ENCODE measurements at places on chromosomes 12 and 14.

DNA sequence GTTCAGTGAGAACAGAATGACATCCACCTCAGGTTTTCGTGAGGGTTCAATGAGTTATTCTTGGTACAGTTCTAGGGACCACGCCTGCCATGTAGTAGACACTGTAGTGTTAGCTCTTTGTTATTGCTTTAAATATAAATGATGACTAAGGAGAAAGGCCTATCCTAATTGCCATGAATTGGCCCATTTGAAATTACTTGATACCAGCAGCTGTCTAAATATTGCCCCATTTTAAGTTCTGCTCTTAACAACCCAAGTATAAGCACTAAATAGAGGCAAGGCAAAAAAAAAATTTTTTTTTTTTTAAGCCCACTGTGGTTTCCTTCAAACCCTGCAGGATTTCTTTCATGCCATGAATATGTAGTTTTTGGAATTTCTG lies 84.5 kb downstream of the BORCS5 start:
- no peak for DNase-seq

- no peak for DNase-seq
These were observed 108.2 kb upstream of the NAV3 start for GRCh38 chr12:77722536-77722935.

GRCh38 chr12:52233462-52234207 lies 592 bp downstream of the KRT7 start:
- DNase-seq: no peak

GRCh38 chr14:50822501-50823042 lies 8.4 kb downstream of the NIN start:
- DNase-seq: no peak

GRCh38 chr14:100593751-100594624 lies 6.8 kb upstream of the BEGAIN start:
- DNase-seq: no peak

- DNase-seq: no peak
These were observed 5.6 kb downstream of the RIC8B start for GRCh38 chr12:106780010-106780631.

DNA sequence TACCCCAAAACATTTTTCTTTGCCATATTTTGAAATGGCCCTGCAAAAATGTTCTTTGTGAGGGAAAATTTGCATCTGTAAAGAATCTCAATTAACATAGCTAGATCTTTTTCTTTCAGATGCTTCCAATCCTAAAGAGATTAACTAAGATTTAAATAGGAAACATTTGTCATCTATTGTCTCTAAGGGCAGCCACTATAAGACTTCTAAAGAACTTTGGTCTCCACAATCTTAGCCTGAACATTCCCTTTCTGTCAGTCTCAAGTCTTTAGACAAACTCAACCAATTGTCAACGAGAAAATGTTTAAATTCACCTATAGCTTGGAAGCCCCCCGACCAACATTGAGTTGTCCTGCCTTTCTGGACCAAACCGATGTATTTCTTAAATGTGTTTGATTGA lies 71.1 kb upstream of the RASSF8 start:
- no peak for DNase-seq

DNA sequence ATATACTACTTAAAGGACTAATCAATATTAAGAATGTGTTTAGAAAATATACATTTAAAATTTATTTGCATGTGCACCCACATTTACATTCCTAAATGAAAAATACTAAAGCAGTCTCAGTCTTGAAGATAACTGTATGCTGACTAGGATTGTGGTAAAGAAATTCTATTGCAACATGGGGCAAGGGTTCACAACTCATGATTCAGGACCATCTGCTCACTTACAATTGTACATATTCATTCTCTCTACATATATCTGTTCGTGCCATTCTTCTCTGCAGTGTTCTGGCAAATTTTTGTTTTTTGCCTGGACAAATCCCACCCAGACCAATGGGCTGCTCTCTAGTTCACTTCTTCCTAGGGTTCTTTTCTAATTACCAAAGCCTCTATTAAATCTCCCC lies 417.2 kb upstream of the NOVA1 start:
- DNase-seq: no peak

GRCh38 chr14:91484744-91485143 lies 25.4 kb downstream of the PPP4R3A start:
- no peak for DNase-seq

- DNase-seq: no peak
These were observed 183.0 kb upstream of the FOXN3 start for GRCh38 chr14:89600029-89600428.

DNA sequence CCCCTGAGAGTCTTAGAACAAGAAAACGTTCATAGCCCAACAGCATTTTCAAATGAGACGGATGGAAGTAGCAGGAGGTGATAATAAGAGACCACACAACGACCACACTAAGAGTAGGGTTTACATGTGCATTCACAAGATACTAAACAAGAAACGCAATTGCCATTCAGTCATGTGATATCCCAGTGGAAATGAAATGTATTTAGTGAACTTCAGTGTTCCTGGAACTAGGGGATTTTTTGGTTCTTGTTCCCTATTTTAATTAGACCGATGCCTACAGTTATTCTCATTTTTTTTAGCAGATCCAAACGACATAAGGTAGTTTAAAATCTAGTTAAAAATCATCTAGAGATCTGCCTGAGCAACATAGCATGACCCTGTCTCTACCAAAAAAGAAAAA lies 150.0 kb downstream of the GPR65 start:
- DNase-seq: no peak

GRCh38 chr12:68119250-68119649 lies 40.3 kb downstream of the IFNG start:
- no peak for DNase-seq

DNA sequence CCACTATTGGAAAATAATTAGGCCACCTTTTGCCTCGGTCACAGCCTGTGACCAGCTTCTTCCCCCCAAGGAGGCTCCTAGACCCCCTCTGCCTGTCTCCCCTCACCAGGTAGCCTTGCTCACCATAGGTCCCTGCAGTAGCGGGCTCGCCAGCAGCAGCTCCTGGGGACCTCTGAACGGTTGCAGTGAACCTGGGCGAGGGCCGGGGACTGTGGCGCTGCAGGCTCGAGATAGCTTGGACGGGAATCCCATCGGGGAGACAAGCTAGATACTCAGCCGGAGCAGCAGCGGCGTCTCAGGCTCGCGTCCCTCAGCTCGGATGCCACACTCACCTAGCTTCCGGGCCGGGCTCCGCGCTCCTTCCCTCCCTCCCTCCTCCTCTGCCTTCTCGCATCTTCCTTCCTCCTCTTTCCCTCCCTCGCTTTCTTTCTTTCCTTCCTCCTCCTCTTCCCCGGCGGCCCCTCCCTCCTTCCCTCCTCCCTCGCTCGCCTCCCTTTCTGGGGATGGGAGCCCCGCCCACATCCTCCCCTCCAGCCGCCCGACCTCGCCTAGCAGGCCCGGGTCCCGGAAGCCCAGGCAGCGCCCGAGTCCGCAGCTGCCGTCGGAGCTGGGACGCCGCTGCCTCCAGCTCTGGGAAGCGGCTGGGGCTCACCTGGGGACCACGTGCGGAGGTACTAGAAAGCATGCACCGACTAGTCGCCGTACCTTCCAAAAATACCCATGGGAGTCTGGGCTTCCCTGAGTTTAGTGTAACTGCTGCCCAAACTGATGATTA lies at the start of gene BMP4:
TSS of gene BMP4 (minus strand) at position 399 of the 775 bp plus-strand sequence. CDS start 4,603 bp downstream, outside the sequence.
- DNase-seq: no peak

DNA sequence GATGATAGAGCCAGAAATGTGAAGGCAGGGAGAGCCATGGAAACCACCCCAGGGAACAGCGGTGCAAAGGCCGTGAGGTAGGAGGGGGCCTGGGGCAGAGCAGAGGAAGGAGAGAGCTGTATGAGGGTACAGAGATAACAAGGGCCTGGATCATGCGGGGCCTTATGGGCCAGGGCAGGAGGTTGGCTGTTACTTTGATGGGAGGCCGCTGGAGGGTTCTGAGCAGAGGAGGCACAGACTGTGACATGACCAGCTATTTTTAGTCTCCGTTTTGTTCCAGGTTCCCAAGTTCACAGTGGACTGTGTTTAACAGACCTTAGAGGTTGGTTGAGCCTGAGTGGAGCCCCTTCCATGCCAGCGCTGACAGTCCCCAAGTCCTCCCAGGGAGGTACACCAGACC lies 118.6 kb downstream of the GCH1 start:
- DNase-seq: no peak

DNA sequence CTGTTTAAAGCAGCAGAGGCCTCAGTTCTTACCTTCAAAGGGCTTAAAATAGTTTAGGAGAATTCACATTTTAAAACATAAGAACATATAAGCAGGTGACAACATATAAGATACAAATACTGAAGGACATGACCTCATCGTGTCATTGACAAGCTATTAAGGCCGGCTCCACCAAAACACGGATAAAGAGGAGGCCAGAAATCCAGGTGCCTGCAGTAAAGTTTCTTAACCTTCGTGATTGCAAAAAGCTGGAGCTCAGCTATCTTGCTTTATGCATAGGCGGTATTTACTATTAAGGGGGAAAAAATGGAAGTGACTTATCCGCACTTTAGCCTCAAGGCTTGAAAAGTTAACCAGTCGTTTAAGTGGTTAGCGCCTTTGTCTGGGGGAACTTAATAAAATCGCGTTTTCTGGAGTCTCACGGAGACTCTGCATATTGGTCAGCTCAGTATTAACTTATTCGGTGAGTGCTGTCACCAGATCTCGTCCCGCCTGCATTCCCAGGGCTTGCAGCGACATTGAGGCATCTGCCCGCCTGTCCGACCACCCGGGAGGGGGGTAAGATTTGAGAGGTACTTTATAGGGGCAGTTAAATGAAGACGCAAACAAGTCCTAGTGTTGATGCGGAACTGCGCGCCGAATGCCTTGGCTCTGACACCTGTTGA lies 1.1 kb upstream of the SP1 start:
- no peak for DNase-seq

GRCh38 chr12:125487336-125487735 lies 422.1 kb downstream of the AACS start:
- no peak for DNase-seq

- DNase-seq: no peak
These were observed 17.2 kb upstream of the AKAP5 start for GRCh38 chr14:64447876-64448670.

DNA sequence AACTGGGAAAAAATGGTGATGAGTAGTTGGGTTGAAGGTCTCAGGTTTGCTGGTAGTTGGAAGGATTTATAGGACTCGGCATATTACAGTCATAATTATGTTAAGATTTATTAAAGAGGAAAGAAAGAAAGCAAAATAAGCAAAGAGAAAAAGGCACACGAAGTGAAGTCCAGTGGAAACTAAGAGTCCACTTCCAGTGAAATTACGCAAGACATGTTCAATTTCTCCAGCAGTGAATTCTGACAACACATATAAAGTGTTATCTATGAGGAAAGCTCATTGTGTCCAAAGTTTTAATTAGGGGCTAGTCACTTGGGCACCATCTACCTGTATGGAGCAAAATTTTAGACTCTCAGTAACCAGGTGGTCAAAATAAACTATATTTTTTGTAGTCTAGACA lies 143.3 kb downstream of the CEP128 start:
- DNase-seq: no peak

DNA sequence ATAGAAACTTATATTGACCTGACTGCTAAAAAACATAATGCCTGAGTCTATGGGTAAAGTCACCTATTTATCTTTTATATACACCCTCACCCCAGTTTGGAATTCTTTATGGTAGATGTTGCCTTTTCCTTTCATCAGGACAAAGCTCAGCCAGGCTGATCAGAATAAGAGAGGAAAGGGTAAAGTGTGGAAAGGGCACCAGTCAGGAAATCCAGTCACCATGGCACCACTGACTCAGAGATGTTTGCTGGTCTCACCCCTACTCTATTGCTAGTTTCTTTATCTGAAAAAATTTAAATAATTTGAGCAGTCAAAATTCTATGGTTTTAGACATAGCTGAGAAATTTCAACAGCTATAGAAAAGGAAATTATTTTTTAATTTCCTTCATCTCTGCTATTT lies 49.2 kb upstream of the SSTR1 start:
- DNase-seq: no peak

DNA sequence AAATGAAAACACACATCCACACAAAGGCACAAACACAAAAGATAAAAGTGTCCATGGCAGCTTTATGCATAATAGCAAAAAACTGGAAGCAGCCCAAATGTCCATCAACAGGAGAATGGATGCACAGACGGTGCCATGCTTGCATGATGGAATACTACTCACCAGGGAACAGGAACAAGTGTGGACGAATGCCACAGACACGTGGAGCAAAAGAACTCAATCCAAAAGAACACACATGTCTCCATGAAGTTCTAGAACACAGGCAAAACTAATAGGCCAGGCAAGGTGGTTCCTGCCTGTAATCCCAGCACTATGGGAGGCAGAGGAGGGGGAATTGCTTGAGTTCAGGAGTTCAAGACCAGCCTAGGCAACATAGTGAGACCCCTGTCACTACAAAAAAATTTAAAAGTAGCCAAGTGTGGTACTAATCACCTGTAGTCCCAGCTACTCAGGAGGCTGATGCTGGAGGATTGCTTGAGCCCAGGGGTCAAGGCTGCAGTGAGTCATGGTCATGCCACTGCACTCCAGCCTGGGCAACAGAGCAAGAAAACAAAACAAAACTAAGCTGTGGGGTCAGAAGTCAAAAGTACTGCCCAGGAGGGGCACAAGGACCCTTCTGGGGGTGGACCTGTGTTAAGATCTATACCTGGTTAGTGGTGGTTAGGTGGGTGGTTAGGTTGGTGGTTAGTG lies 7.3 kb upstream of the TMEM119 start:
- DNase-seq: no peak

DNA sequence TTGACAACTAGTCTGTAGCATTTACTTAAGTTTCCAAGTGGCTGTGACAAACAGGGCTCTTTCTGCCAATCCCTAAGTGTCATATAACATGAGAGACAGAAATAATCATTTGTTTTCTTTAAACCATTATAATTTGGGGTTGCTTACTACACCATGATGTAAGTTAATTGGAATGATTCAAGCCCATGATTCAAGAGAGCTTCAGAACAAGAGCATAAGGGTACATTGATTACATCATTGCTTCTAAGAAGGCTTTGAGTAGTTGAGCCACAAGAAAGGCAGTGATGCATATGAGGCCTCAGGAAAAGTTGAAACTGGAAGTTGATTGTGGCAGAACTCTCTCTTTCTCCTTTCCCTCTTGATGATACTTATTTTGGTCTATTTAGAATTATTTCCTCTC lies 444.0 kb downstream of the CCER1 start:
- DNase-seq: no peak

DNA sequence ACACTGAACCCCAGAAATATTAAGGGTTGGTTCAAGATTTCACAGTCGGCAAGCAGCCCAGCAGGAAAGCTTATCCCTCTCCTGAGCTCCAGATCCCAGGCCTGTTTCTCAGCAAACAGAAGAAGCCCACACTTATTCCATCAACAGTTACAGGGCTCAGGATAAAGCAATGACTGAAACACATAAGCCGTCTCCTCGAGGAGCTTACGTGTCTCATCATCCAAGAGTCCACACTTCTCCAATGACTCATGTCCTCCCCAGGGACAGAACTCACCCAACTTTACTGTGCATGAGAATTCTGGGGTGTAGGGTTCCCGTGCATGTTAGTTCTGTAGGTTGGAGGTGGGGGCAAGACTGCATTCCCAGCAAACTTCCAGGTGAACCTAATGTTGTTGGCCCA lies 31.2 kb downstream of the GSC start:
- no peak for DNase-seq

DNA sequence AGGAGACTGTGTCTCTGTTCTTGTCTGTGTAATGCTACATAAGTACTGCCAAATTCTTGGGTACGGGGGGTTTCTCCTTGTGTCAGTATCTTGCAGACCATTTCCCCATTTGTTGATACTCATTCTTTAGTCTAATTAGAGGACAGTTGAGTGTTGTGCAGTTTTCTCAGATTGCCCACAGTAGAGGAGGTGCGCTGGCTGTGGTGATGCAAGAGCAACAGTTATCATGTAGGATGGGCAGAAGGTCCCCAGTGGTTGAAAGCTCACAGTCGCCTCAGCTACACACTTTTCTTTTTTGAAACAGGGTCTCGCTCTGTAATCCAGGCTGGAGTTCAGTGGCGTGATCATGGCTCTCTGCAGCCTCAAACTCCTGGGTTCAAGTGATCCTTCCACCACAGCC lies 37.8 kb upstream of the ATP2A2 start:
- DNase-seq: no peak
